Fibroblast of skin of right quadriceps (primary cell): ENCODE measurements at places on chromosomes 2 and 18.

GRCh38 chr2:219634951-219635751 is 7.7 kb downstream of the SLC4A3 start:
- no peak for DNase-seq

DNA sequence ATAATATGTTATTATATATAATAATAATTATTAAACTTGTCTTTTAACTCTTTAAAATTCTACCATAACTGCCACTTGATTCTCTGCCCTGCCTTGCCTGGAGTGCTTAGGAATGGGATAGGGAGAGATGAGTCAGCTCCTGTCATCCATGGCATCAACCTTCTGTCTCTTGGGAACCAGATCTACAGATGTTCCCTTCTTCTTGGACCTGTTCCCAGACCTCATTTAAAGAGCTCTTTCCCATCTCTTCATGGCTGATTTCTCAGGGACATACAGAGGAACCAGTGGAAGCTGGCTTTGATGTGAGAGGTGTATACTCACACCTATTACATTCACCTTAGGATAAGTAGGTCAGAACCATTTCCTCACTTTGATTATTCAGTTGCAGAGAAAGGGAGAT is 155.3 kb upstream of the MYO3B start:
- peak; percentile 87 for DNase-seq

GRCh38 chr2:238339814-238340213 is 19.5 kb downstream of the TRAF3IP1 start:
- DNase-seq = no peak

DNA sequence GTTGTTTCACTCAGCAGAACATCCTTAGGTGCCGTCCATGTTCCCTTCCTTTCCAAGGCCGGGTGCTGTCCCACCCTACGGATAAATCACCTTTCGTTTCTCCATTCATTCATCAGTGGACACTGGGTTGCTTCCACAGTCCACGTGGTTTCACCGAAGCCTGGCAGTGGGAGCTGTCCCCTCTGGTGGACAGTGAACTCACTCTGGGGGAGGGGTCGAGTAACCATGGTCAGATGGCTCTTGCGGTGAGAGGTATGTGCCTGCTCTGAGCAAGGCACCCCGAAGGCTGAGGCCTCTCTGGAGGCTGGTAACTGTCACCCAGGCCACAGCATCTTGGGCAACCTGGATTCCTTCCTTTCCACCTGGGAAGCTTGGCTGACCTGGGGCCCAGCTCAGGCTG is 61.5 kb upstream of the TWIST2 start:
- peak; percentile 50 for DNase-seq

GRCh38 chr2:119435081-119435952 is 3.7 kb downstream of the TMEM37 start:
- DNase-seq = no peak
